ENCODE measurements at places on chromosomes 12 and 14. TPM values are rescaled to one million over a fixed set of nuclear protein-coding genes. Genes with fewer than 3 reads are reported as not detected.

Gene KLHDC1
- 0.51 TPM for total RNA-seq

Gene MMP19
- 8.4 TPM for total RNA-seq

Gene KLRB1
- total RNA-seq: not detected

Gene OVCH1
- total RNA-seq: not detected

Gene ZC3H10
- 3.5 TPM for total RNA-seq

Gene KCNC2
- not detected for total RNA-seq

Gene RERG
- 0.40 TPM for total RNA-seq

Gene LRR1
- total RNA-seq: 51.2 TPM

Gene GALNT9
- 0.29 TPM for total RNA-seq

Gene ARHGDIB
- 347 TPM for total RNA-seq

Gene NELL2
- total RNA-seq: 19.9 TPM

Gene RIN3
- total RNA-seq: 0.86 TPM

Gene AJUBA
- 70.2 TPM for total RNA-seq

Gene ABHD12B
- not detected for total RNA-seq

Gene CCDC175
- total RNA-seq: 0.12 TPM

Gene RND1
- total RNA-seq: 4.7 TPM

Gene BCL11B
- 2.9 TPM for total RNA-seq

Gene ZNF219
- 13.4 TPM for total RNA-seq

Gene NT5DC3
- 5.7 TPM for total RNA-seq
